ENCODE measurements at places on chromosomes 7 and 10.
A peak's percentile ranks its signal among the peaks of the same experiment; 100 is the strongest.

DNA sequence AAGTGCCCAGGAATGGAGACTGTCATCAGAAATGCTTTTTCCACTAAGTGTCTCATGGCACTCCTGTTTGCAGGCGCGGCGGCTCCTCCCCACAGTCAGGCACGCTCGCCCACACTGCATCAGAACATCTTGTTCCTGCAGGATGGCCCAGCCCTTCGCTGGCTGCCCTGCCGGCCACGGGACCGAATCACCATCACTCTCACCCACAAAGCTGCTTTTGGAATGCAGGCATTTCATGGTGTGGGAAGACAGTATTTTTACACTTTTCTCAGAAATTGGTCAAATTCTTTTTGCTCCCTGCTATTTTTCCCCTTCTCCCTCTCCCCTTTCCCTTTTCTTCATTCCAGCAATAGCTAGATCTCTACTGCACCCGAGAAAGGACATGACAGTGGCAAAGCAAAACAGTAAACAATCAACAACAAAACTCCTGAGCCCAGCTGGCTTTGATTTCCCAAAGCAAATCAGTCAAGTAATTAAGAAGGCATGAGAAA is 176.1 kb upstream of the TNS3 start:
- no peak for DNase-seq

GRCh38 chr7:2172311-2173188 is 60.2 kb downstream of the MAD1L1 start:
- DNase-seq = no peak

GRCh38 chr10:30781670-30782121 is 152.1 kb upstream of the LYZL2 start:
- peak; percentile 87 for DNase-seq

GRCh38 chr10:110860576-110861241 is 11.0 kb upstream of the PDCD4 start:
- DNase-seq = no peak

DNA sequence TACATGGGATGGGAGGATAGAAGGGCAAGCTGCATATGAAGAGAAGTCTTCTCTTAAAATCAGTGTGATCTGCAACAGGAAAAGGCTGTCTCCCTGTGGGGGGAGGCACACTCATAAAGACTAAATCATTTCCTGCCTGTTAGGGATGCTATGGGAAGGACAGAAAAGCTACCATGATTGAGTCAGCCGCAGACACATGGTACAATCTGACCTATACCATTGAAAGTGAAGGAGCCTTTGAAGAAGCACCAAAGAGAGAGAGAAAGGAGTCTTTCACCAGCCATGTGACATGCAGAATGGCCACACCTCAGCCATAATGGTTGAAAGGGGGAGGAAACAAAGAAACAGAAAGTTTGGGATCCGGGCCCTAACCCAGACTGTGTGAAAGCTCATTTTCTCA is 29.1 kb downstream of the NUDCD3 start:
- DNase-seq = no peak

DNA sequence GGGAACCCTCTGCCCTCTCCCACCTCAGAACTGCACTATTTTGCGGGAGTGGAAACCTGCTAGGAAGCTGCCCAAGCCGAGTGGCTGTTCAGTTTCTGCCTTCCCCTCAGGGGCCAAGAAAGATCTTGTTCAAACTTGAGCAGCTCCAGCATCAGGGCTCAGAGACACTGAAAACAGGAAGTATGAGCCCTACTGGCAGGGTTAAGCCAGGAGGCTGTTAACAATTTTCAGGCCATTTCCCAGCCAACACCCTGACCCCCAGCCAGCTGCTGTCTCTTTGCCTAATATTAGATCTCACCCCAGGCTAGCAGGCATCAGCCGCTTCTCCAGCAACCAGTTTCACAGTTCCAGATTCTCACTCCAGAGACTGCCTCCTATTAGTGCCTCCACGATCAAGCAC is 9.2 kb downstream of the PLAU start:
- no peak for DNase-seq

DNA sequence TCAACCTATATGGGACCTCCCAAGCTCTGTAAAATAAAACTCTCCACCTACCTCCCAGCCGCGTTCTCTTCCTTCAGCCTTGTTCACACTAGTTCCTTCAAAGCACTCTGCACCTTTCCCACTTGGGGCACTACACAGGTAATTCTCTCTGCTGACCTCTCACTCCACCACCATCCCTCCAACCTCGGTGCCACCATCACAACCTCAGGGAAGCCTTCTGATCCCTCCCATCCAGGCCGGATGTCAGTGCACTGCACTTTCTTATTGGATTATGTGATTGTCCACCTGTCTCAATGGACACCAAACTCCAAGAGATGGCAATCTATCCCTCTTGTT is 7.0 kb downstream of the LARP4B start:
- no peak for DNase-seq

GRCh38 chr10:74924251-74924963 is 98.0 kb downstream of the KAT6B start:
- DNase-seq = no peak

DNA sequence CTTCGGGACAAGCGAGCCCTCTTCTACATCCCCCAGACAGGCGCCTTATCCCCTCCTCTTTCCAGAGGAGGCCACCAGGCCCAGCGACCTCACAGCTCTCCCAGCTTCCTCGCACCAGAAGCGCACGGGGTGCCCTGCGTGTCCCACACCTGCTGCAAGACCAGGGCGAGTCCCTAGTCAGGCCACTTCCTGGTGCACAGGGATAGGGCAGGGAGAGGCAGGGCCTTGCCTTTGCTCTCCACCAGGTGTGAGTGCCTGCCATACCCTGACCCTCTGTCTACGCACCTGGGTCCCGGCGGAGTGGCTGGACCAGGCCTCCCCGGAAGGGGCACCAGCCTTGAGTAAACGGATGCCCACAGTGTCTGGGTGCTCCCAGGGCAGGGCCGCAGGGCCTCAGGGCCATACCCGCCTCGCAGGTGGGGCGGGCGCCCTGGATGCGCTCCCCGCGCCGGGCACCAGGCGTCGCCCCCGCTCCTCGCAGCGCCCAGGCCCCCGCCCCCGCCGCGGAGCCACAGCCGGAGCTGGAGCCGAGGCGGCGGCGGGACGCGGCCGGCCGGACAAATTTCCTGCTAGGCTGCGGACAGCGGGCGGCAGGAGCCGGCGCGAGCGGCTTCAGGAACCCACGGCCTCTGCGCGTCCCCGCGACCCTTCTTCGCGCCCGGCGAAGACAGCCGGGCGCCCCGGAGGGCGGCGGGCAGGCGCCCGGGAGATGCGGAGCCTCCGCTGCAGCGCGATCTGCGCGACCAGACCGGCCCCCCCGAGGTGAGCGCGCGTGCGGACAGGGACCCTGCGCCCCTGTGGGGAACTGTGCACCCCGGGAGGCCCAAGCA is at the start of gene PTPRE:
Gene PTPRE (plus strand): TSS at position 556 of the 830 bp plus-strand sequence. CDS start 133,779 bp downstream, outside the sequence.
- DNase-seq = no peak

DNA sequence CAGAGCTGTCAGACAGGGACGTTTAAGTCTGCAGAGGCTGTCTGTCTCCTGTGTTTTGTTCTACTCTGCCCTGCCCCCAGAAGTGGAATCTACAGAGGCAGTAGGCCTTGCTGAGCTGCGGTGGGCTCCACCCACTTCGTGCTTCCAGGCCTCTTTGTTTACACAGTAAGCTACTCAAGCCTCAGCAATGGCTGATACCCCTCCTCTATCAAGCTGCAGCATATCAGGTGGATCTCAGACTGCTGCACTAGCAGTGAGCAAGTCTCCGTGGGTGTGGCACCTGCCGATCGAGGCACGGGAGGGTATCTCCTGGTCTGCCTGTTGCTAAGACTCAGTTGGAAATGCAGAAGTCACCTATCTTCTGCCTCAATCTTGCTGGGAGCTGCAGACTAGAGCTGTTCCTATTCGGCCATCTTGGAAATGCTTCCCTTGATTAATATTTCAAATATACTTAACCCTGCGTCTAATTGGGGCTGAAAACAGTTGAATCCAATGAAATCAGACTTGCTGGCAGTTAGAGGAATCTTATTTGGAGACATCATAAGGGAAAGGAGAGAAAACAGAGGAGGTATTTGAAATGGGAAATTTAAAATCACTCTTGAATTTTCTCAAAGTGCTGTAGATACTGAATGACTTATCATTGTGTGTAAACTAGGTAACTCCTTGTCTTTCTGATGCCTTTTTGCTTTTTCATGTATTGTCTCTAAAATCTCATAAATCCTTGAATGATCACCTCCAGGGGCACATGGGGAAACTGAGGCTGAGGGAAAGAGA is 13.8 kb upstream of the CYP3A5 start:
- no peak for DNase-seq

GRCh38 chr10:71076473-71077142 is 135.8 kb upstream of the UNC5B start:
- DNase-seq = no peak

DNA sequence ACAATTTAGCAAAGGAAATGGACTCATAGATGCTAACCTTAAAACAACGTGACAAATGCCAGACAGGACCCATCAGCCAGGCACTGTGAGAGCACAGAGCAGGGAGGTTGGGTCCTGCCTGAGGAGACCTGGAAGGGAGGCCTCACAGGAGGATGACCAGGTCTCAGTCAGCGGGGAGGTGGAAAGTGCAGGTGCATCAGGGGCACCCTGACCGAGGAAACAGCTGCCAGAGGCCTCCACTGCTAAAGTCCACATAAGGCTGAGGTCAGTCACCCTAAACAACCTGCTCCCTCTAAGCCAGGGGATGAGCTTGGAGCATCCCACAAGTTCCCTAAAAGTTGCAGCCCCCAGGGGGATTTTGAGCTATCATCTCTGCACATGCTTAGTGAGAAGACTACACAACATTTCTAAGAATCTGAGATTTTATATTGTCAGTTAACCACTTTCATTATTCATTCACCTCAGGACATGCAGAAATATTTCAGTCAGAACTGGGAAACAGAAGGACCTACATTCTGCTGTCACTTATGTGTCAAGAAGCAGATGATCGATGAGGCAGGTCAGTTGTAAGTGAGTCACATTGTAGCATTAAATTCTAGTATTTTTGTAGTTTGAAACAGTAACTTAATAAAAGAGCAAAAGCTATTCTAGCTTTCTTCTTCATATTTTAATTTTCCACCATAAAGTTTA is 157.6 kb upstream of the LANCL2 start:
- DNase-seq = no peak

DNA sequence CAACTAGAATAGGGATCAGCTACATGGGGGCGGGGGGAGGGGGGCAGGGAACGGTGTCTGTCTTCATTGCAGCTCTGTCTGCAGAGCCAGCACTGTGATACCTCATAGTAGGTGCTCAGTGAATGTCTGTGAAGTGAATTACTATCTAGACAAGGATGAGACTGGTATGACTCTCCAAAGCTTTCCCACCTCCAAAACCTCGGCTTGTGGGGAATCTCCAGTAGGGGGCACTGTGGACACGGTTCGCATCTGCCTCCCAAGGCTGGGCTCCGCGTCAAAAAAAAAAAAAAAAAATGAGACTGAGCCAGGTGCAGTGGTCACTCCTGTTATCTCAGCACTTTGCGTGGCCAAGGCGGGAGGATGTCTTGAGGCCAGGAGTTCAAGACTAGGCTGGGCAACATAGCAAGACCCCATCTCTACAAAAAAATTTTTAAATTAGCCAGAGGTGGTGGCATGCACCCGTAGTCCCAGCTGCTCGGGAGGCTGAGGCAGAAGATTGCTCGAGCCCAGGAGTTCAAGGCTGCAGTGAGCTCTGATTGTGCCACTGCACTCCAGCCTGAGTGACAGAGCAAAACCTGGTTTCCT is 9.6 kb downstream of the TRIM56 start:
- DNase-seq = no peak

DNA sequence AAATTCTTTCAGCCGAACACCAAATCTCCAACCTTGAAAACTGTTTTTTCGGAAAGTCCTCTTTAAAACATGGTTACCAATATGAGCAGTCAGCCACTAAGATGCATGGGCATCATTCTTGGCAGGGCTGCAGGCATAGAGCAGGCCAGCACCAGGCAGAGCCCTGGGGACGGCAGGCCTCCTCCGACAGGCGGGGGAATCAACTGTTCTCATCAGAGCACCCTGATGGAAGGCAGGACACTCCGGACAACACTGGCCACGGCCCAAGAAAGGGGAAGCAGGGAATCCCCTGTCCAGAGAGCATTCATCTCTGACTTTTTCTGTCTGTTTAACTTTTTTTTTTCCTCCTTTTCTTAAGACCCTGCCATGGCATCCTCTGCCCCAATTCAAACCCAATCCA is 1.4 kb upstream of the NOS3 start:
- no peak for DNase-seq

DNA sequence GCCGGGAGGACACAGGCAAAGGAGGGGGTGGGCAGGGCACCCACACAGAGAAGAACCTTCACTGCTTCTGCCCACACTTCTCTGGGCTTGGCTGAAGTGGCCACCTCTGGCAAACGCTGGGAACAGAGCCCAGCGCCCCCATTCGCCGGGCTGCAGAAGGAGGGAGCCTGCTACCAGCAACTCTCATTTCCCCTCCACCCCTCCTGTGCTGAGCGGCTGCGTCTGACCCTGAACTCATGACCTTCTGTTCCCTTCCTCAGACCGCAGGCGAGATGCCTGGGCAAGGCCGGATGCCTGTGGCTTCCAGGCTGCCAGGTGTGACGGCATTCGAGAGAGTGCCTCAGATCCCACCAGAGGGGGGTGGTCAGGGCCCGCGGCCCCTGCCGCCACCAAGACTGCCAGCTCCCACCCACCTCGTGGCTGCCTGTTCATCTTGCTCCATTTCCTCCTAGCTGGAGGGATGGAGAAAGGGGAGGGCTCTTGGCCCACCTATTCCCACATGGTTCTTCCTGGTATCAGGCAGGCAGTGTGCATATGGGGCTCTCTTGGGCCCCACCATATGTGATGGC is 19.8 kb downstream of the DNAJB12 start:
- peak; percentile 51 for DNase-seq

DNA sequence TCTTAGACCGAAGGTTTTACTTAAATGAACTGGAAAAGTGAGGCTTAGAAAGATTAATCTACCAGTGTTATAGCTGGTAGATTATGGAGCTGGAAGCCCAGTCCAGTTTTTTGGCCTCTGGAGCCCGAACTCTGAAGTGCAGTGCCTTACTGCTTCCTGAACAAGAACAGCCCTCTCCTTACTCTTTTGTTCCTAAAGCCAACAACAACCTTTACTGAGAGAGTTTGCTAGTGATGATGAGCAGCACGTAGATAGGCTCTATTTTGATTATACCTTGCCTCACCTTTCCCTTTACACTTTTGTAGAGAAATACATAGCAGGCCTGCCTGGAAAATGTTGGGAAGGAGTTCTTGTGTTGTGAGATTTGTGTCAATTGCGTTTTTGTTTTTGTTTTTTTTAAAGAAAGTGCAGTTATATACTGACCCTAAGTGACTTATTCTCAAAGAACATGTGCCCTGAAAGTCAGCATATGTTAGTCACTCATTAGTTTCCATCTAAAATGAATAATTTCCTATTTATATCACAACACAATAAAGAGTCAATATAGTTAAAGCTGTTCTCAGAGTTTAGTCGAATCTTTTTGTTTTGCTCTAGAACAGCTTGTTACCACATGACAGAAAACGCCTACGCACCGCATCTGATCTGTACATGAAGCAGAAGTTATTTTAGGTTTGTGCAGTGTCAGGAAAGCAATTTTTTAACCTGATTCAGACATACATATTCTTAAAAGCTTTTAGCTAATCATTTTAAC is 33.0 kb downstream of the PLEKHA1 start:
- no peak for DNase-seq

- DNase-seq = no peak
These were observed 60.6 kb upstream of the AKR1C1 start for GRCh38 chr10:4902571-4903011.

Measured in C1 segment of cervical spinal cord (tissue), 14 donors.